ENCODE measurements at places on chromosomes 1 and 21.

- no peak for DNase-seq
Measured at GRCh38 chr1:34019741-34020552, 145.1 kb downstream of the CSMD2 start.

GRCh38 chr1:115505148-115505571 is 136.6 kb upstream of the VANGL1 start:
- DNase-seq: no peak

DNA sequence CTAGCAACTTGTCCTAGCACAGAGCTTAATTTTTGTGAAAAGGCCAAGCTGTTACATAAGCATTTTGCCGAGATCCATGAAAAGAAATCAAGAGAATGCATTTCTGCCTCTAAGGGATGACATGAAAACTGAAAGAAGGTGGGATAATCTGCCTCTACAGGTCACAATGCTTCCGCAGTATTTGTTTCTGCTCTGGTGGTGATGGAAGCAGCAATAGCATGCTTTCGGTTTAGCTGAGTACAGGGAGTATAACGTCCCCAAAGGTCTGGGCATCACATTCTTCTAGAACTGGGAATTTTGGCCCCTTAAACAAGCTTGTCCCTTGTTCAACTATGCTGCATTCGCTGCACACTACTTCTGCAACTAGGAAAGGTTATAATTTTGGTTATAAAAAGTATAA is 14.4 kb upstream of the MAGI3 start:
- no peak for DNase-seq

DNA sequence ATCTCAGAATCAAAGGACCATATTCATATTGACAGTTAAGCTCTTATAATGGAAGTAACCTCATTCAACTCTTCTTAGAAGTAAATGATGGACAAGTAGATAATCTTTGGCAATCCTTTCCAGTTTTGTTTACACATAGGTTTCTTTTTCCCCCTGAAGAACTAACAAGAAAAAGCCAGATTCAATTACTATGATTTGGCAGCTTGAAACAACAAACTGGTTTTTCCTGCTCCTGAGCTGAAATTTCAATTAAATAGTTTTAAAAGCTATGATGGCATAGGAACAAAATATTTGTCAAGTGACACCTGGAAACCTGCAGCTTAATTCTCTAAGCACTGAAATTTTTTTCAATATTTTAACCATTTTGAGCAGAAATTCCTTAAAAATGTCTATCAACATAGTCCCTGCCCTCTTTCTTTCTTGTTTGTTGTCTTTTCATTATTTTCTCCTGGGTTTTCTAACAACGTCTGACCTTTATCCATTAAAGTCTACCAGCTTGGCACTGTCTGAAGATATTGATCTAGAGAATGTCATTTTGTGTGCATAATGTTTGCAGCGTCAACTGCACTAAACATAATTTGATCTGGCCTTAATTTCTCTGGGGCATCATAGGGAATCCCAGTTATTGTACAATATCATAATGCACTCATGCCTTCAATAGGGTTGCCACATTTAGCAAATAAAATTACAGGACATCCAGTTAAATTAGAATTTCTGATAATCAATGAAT is 4.0 kb upstream of the SLC35A3 start:
- DNase-seq: no peak

DNA sequence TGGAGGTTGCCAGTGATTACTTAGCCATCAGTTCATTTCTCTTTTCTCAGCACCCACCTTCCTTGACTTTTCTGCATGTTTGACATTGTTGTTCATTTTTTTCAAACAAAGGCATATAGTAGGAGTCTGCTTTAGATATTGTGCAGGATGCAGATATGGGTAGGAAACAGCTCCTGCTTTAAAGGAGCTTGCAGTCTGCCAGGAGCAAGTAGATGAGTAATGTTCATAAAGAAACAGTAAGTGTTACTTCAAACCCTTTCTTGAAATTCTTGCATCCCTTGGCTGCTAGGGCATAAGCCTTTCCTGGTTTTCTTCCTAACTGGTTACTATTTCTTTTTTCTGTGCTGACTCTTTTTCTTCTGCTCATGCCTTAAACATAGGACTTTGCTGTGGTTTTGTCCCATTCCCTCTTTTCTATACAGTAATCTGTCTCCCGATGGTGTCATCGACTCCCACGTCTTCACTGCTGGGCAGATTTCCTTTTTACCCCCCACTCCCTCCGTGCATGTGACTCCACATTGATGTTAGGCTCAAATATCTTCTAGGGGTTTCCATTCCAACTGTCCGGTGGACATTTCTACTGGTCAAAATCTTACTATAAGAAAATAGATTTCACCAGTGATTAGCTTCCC is 20.4 kb downstream of the PTGFRN start:
- DNase-seq: no peak
